Fibroblast of skin of right biceps (primary cell): ENCODE measurements at places on chromosomes 7 and 10.

DNA sequence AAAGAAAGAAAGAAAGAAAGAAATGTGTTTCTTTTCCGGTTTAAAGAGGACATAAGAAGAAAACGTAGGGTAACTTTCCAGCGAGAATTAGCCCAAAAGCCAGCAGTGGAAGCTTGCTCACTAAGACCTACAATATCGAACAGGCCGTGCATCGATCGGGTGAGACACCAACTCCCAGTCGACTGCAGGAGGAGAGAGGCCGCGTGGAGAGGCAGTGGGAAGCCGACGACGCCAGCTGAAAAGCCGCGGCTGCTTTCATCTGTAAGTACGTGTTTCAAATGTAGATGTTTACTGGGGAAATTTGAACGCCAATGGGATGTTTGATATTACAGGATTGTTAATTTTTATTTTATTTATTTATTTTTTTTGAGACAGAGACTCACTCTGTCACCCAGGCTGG, 28.6 kb upstream of the GIMAP8 start:
- DNase-seq = no peak

- DNase-seq = peak; percentile 75
Observed at GRCh38 chr10:33134011-33134751, 176.2 kb upstream of the ITGB1 start.

DNA sequence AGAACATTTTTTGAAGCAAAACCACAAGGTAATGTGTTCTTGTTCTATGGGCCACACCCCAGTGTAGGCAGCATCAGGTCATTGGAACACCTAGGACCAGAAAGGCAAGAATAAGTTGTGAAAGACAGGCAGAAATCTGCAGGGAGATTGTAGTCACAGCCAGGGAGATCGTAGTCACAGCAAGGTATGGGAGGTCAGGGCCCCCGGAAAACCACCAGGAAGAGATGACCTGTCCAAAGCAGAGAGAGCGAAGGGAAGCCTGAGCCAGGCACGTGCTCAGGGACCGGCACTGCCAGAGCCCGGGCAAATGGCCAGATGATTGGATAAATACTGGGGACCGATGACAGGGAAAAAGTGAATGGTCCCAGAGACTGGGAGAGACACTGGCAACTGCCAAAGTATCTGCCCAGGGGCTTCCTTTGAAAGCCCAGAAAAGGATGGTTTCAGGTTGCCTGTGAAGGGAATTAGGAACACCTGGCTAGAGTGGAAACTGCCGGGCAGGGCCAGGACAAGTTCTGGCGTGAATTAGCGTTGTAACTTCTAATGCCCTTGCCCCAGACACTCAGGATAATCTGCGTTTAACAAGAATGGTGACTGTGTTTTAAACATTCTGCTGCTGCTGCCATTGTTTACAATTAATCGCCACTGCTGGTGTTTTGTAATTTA, 3.9 kb upstream of the NOBOX start:
- DNase-seq = no peak

- peak; percentile 28 for DNase-seq
Observed at GRCh38 chr7:21256310-21256877, 171.5 kb upstream of the SP4 start.

DNA sequence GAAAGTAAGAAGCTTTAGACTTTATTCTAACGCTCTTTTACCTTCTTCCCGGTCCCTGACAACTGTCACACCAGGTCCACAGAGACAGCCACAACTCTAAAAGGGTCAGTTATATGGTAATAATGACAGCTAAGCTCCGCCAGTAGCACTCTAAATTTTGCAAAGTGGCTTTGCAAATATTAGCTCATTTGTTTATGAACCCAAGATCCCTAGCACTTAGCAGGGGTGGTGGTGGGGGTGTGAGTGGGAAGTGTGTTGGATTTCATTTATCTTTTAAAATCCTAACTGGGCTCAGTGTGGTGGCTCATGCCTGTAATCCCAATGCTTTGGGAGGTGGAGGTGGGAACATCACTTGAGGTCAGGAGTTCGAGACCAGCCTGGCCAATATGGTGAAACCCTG, 34.8 kb upstream of the SDK1 start:
- no peak for DNase-seq

- DNase-seq = peak; percentile 14
Observed at GRCh38 chr7:7884855-7885254, 83.7 kb upstream of the GLCCI1 start.

DNA sequence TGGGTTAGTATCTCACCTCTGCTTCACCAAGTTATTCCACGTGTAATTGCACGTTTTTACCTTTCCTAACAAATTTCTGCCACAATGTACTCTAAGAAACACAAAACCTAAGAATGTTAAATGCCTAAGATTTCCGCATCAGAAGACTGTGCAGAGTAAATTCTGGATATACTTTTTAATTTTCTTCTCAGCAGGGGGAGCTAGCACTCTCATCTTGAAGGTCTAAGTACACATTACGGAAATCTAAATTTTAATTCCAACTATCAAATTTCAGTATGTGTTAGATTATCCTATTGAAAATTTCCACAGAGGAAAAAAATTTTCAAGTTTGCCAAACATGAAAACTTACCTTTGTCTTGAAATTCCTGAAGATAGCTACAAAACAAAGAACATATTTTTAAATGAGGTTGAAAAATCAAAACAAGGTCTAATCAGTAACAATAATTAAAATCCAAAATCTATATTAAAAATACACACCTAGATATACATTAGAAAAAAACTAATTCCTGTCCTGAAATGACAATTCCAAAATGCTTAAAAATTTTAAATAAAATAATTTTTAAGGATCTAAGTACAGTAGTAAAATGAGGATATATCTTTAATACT, 10.5 kb downstream of the SKAP2 start:
- DNase-seq = peak; percentile 45

- no peak for DNase-seq
Observed at GRCh38 chr7:23167691-23168090, 14.2 kb upstream of the NUP42 start.

DNA sequence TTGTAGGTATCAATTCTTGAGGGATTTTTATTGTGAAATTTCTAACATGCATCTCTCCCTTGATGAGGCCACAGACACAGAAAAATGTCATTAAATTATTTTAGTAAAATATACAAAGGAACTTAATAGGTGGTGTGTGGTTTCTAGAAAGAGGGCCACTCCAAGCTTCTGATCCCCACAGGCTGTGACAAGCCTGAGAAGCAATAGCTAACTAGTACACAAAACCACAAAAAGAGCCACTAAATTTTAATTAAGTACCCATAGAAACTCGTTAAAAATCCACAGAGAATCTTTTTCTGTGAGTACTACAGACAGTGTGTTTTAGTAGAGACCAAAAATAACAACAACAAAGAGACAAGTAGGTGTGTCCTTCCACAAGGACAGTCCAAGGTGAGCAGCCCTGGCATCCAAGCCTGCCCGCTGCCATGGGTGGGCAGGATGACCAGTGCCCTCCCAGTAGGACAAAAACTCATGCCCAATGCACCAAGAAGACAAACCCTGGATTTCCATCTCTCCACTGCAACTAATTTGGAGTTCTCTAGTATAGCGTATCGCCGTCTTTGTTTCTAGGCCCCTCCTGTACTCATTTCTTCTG, 81.0 kb downstream of the RNF216 start:
- DNase-seq = no peak

DNA sequence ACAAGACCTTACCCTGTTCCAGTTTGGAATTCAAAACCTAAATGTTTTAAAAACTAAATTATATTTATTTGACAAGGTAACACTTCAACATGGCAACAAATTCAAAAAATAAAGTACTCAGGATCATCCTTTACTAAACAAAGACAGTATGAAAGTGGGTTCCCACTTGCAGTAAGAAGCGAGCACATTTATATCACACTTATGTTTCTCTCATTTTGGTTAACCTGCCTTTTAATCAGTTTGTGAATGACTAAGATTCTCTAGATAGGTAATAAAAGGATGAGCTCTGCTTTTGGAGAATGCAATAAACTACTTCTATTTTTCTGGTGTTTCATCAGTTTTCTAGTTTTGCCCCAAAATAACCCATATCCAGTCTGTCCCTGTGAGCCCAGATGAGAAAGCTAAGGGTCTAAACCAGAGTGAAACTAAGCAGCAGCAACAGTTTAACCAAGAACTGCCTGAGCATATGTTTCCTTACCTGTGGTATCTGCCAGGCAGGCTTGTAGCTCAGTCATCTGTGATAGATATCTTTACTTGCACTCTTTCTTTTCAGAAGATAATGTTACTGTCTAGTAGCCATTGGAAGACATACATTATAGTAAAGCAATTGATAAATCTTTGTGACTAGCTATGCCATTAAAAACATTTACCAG, 64.1 kb downstream of the ABLIM1 start:
- DNase-seq = no peak

DNA sequence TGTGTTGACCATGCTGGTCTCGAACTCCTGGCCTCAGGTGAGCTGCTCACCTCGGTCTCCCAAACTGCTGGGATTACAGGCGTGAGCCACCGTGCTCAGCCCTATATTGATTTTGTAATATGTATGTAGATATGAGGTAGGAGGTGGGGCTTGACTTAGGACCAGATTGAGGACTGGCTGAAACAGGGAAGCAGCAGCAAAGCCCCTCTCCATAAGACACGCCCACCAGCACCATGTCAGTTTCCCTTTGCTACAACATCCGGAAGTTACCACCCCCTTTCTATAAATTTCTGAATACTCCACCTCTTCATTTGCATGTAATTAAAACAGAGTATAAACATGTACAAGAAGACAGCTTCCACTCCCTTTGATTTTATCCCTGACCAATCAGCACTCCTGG, 47.9 kb upstream of the MYL10 start:
- DNase-seq = no peak

DNA sequence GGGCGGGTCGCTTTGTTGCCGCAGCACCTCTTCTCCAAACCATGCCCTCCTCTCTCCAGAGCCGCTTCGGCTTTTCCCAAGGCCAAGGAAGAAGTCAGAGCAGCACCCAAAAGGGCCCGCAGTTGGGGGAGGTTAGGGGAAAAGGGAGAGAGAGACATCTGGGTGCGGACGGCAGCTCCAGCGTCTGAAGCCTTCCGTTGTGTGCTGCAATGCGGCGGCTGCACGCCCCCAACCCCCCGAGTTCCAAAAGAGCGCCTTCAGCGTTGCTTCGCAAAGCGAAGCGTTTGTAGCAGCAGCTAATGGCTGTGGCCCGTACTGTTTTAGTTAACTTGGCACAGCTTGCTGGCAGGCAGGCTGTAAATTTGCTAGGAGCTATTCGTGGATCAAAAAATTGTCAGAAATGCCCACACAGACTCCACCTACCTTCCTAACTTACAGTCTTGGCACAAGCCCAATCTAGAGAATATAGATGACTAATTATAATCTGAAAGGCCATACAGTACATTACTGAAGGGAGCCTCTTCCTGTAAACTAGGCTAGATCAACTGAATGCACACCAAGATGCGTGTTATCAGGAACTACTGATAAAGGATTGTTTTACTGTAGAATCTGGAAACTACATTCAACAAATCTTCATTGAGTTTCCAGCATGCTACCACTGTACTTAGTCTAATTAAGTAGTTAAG, 1.1 kb upstream of the KBTBD2 start:
- DNase-seq = peak; percentile 85

DNA sequence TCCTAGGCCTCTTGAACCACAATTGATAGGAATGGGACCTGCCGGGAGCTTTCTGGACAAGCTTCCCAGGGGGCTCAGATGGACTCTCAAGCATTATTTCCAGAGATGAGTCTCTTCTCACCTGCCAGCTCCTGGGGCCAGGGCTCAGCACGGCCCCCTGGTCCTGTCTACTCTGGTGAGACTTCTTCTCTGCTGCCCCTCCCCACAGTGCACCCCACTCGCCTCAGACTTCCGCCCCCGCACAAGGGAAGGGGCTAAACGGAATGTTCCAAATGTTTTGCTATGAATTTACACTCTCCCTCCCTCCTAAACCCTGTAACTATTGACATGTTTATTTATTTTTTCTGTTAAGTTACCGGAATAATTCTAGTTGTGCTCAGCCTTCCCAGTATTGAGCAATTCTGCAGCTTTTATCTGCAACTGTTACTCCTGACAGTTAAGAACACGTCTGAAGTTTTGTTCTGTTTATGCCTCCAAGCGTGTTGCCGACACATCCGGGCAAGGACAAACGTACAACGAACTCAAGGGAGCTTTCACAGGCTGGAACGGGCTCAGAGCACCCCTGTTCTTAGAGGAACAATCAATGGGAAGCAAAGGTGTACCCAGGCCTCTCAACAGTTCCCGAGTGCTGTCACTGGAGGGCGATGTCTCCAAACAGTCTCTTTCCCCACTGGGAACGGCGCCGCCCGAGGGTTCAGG, 55.2 kb downstream of the FHIP2A start:
- peak; percentile 63 for DNase-seq

DNA sequence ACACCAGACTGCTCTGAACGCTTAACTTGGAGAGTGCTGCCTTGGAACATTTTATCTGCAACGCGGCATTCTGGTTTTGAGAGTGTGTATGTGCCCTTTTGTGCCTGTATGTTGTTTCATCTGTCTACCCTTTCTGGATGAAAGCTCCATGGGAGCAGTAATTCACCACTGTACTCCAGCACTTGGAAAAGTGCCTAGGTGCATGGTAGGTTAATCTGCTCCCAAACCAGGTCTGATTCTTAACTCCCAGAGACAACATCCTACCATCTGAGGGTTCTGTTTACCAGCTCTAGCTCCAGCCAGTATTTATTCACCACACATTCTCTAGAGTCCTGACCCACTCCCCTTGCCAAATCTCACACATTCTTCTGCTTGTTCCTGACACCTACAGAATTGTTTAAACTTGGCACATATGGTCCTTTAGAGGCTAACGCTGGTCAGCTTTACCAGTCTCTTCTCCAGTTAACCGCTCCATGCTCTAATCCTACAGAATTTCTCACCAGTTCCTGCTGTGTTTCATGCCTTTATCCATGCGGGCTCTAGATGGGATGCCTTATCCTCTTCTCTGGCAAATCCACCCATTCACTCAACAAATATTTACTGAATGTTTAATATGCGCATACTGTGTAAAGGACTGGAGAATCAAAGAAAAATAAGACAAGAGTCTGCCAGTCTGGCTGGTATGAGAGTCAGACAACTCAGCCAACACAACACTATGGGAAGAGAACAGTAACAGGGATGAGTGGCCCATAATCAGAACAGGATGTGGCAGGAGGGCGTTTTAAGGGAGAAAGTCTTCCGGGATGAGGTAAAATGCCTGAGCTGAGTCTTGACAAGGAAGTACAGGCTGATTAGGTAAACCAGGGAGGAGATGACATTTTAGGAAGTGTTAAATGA, 46.3 kb downstream of the MTPN start:
- peak; percentile 83 for DNase-seq

GRCh38 chr7:92769394-92769699, 67.0 kb downstream of the CDK6 start:
- peak; percentile 55 for DNase-seq

DNA sequence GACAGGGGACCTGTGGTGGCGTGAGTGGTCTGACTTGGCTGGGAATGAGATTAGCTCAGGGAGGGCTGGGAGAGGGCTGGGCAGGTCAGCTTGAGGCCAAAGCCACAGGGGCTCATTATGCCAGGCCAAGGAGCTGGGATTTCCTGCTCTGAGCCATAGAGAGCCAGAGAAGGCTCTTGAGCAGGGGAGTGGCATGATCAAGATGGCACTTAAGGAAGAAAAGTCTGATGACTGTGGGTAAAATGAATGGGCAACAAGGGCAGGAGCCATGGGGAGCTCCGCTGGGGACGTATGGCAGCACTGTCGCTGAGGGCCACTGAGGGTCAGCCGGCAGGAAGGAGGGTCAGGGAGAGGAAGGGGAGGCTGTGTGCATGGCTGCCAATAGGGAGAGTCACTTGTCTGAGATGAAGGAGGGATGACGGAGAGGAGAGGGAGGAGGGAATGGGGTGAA, 5.8 kb downstream of the ANTXRL start:
- no peak for DNase-seq

GRCh38 chr10:32155075-32155516, 98.9 kb upstream of the KIF5B start:
- peak; percentile 21 for DNase-seq

- DNase-seq = peak; percentile 20
Observed at GRCh38 chr10:34885898-34886297, 70.8 kb upstream of the PARD3 start.

- DNase-seq = peak; percentile 61
Observed at GRCh38 chr7:28106321-28106829, 74.2 kb downstream of the JAZF1 start.
